ENCODE measurements at places on chromosomes 11 and 22. TPM values are rescaled to one million over a fixed set of nuclear protein-coding genes. Genes with fewer than 3 reads are reported as not detected.

GRCh38 chr11:69702769-69703452 is 911 bp downstream of the FGF19 start:
- H3K36me3 ChIP-seq = no peaks in the 10 kb centered on the region
- no peak for DNase-seq
- peaks cover 16% of the 10 kb centered on the region for H3K4me1 ChIP-seq
- H3K27ac ChIP-seq = no peak overlapping the region
- no peak overlapping the region for H3K4me3 ChIP-seq

- no peaks in the 10 kb centered on the region for H3K27me3 ChIP-seq
- H3K4me3 ChIP-seq = peak overlapping the region; percentile 78
- H3K27ac ChIP-seq = peak overlapping the region; percentile 92
- H3K4me1 ChIP-seq = peaks cover 24% of the 10 kb centered on the region
Observed at GRCh38 chr11:10302359-10302743, 2.5 kb upstream of the ADM start.

DNA sequence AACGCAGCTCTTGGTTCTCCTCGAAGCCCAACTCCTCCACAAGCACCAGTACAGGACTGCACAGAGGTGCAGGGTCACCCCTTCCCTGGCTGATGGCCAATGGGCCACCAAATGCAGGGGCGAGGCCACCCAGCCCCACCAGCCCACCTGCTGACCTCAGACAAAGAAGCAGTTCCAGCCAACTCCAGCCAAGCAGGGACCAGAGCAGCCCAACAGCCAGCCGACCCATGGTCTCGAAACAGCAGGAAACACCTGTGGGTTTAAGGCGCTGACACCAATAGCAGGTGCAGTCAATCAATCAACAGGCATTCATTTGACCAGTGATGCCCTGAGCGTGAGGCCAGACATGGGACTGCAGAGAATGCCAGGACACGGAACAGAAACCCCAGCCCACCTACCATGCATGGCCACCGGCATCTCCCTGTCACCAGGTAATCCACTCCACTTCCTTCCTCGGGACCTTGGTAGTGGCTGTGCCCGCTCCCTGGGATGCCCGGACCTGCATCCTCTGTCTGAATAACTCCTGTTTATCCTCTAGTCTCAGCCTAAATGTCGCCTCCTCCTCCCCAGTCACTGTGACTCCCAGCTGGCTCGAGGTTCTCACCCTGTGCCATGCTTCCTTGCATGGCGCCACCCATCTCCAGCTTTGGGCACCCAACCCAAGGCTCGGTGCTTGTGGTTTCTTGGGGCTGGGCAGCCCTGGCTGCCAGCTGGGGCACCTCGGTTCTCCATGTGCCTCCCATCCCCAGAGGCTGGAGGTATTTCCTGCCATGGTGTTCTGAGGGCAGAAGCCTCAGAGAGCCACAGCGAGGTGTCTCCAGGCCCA is 1475.4 kb downstream of the BRD1 start:
- DNase-seq = no peak
- H3K36me3 ChIP-seq = no peaks in the 10 kb centered on the region
- no peak overlapping the region for H3K27ac ChIP-seq
- H3K27me3 ChIP-seq = no peaks in the 10 kb centered on the region

GRCh38 chr11:59459916-59460315 is 3.2 kb downstream of the OR4D6 start:
- no peaks in the 10 kb centered on the region for H3K36me3 ChIP-seq
- no peaks in the 10 kb centered on the region for H3K4me1 ChIP-seq
- H3K4me3 ChIP-seq = no peak overlapping the region
- H3K27me3 ChIP-seq = no peaks in the 10 kb centered on the region
- DNase-seq = no peak

Gene MPPED2
- 0.79 TPM for total RNA-seq

- H3K27me3 ChIP-seq = no peaks in the 10 kb centered on the region
- no peak for DNase-seq
- H3K4me1 ChIP-seq = no peaks in the 10 kb centered on the region
- no peak overlapping the region for H3K27ac ChIP-seq
Observed at GRCh38 chr11:18768472-18768901, 23.1 kb downstream of the PTPN5 start.

GRCh38 chr11:130804306-130805076 is 111.8 kb downstream of the SNX19 start:
- no peaks in the 10 kb centered on the region for H3K27me3 ChIP-seq
- H3K4me3 ChIP-seq = no peak overlapping the region
- no peaks in the 10 kb centered on the region for H3K36me3 ChIP-seq
- DNase-seq = no peak
- H3K4me1 ChIP-seq = no peaks in the 10 kb centered on the region
- no peak overlapping the region for H3K27ac ChIP-seq

DNA sequence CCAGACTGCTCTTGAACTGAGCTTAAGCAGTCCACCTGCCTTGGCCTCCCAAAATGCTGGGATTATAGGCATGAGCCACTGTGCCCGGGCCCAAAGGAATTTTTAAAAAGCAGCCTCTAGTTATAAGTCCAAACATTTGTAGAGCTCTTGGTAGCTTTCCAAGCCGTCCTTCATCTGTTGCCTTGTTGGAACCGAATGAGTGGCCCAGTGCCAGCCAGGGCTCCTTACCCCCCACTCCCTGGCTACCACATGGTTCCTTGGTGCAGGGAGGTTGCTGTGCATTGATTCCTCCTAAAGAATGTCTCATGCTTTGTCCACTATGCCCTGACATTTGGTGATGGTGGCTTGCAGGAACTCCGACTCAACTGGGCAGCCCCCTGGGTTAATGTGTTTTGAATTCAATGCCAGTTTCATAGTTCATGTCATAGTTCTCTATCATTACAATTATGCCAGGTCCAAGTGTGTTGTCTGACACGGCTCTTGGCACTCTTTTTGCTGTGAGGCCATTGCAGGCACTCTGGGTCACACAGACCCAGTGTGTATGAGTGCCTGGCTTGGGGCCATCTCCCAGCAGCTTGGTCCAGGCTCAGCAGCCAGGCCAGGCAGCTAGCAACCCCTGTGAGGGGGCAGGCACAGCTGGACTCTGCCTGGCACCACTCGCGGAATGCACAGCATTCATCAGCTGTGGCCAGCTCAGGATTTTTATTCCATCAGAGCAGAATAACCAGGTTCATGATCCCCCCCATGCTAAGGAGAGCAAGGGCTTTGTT is 13.3 kb upstream of the MICALL1 start:
- peaks cover 16% of the 10 kb centered on the region for H3K36me3 ChIP-seq
- peak overlapping the region; percentile 88 for H3K27ac ChIP-seq
- no peak overlapping the region for H3K4me3 ChIP-seq
- DNase-seq = no peak

GRCh38 chr11:41405812-41406211 is 53.6 kb downstream of the LRRC4C start:
- no peak for DNase-seq
- no peaks in the 10 kb centered on the region for H3K36me3 ChIP-seq
- H3K27ac ChIP-seq = no peak overlapping the region
- H3K4me1 ChIP-seq = no peaks in the 10 kb centered on the region
- H3K4me3 ChIP-seq = no peak overlapping the region
- H3K27me3 ChIP-seq = no peaks in the 10 kb centered on the region

Gene CNGA4
- 0.38 TPM for total RNA-seq

DNA sequence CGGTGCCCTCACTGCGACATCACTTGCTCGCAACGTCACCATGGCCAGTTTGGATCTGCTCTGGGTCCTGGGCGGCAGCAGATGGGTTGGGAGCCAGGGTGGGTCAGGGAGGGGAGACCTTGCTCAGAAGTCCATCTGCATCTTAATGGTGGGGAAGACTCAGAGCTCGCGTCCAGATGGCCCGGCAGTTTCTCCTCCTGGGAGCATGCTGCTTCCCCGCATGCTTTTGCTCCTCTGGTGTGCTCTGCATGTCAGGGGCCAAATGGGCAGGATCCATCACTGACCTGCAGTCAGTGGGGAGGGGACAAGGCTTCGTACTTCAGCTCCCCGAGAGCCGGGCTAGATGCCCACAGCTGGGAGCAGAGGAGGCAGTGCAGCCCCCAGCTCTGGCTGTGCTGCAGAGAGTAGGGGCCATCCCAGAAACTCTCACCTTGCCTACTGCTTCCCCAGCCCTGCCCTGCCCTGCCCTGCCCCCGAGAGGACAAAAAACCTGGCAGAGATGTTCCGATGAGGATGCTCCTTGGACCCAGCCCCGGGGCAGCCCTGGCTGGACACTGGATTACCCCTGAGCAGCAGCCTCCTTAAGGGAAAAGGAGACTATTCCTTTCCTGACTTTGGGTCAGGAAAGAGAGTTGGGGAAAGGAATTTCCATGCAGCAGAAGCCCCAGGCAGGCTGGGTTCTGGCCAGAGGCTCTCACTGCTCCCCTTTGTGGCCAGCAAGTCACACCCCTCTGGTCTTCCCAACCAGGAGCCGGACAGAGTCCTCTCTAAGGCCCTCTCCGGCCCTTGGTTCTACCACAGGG is 149.9 kb downstream of the PKNOX2 start:
- no peak overlapping the region for H3K27ac ChIP-seq
- no peaks in the 10 kb centered on the region for H3K27me3 ChIP-seq
- no peak for DNase-seq
- no peaks in the 10 kb centered on the region for H3K36me3 ChIP-seq
- H3K4me1 ChIP-seq = peaks cover 21% of the 10 kb centered on the region
- H3K4me3 ChIP-seq = no peak overlapping the region

GRCh38 chr11:1854132-1854948 is 1.5 kb downstream of the LSP1 start:
- H3K4me3 ChIP-seq = peak overlapping the region; percentile 0
- peaks cover 7% of the 10 kb centered on the region for H3K4me1 ChIP-seq
- no peaks in the 10 kb centered on the region for H3K36me3 ChIP-seq
- no peaks in the 10 kb centered on the region for H3K27me3 ChIP-seq
- no peak for DNase-seq

- H3K4me3 ChIP-seq = no peak overlapping the region
- peak overlapping the region; percentile 41 for H3K27ac ChIP-seq
- H3K4me1 ChIP-seq = peaks cover 55% of the 10 kb centered on the region
- no peaks in the 10 kb centered on the region for H3K27me3 ChIP-seq
- H3K36me3 ChIP-seq = no peaks in the 10 kb centered on the region
Observed at GRCh38 chr11:36456156-36456555, 53.9 kb downstream of the TRAF6 start.

GRCh38 chr11:60972182-60973030 is 926 bp downstream of the CD6 start:
- H3K36me3 ChIP-seq = no peaks in the 10 kb centered on the region
- no peak for DNase-seq
- H3K4me3 ChIP-seq = peak overlapping the region; percentile 11
- no peaks in the 10 kb centered on the region for H3K27me3 ChIP-seq
- peak overlapping the region; percentile 45 for H3K27ac ChIP-seq

DNA sequence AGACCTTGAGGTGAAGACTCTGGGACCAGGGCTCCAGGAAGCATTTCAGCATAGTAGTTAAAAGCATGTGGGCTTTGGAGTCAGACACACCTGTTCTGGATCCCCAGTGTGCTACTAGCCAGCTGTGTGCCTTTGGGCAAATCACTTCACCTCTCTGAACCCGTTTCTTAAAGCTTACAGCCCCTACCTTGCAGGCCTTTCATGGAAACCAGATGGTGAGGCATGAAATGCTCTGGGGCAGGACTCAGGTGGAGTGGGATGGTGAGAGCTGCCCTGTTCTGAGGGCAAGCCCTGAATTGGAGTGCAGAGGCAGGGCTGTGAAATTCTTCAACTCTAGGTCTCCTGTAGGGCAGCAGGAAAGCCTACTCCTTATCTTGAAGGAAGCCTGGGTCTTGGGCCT is 10.5 kb downstream of the UCP2 start:
- H3K27ac ChIP-seq = no peak overlapping the region
- H3K36me3 ChIP-seq = no peaks in the 10 kb centered on the region
- no peak overlapping the region for H3K4me3 ChIP-seq
- H3K4me1 ChIP-seq = peaks cover 16% of the 10 kb centered on the region
- no peak for DNase-seq

GRCh38 chr22:19453718-19454117 is 6.2 kb upstream of the C22orf39 start:
- no peak overlapping the region for H3K4me3 ChIP-seq
- H3K27ac ChIP-seq = no peak overlapping the region
- peaks cover 36% of the 10 kb centered on the region for H3K36me3 ChIP-seq

- H3K27me3 ChIP-seq = no peaks in the 10 kb centered on the region
- no peaks in the 10 kb centered on the region for H3K36me3 ChIP-seq
- peak overlapping the region; percentile 90 for H3K27ac ChIP-seq
- no peak for DNase-seq
- H3K4me3 ChIP-seq = peak overlapping the region; percentile 22
Observed at GRCh38 chr22:32617903-32618302, 143.3 kb downstream of the FBXO7 start.

GRCh38 chr22:49629586-49630447 is 197.9 kb downstream of the BRD1 start:
- no peaks in the 10 kb centered on the region for H3K36me3 ChIP-seq
- no peaks in the 10 kb centered on the region for H3K27me3 ChIP-seq
- no peak overlapping the region for H3K4me3 ChIP-seq
- DNase-seq = no peak
- peaks cover 20% of the 10 kb centered on the region for H3K4me1 ChIP-seq

Gene OR9G4
- not detected for total RNA-seq

GRCh38 chr22:49753276-49753890 is 74.3 kb downstream of the BRD1 start:
- H3K4me3 ChIP-seq = no peak overlapping the region
- no peaks in the 10 kb centered on the region for H3K27me3 ChIP-seq
- no peaks in the 10 kb centered on the region for H3K4me1 ChIP-seq
- H3K27ac ChIP-seq = no peak overlapping the region
- no peak for DNase-seq

GRCh38 chr22:25119609-25120008 is 80.0 kb upstream of the CRYBB3 start:
- no peak overlapping the region for H3K4me3 ChIP-seq
- no peak for DNase-seq
- no peaks in the 10 kb centered on the region for H3K36me3 ChIP-seq
- peak overlapping the region; percentile 86 for H3K27ac ChIP-seq

Gene CRACR2B
- 5.7 TPM for total RNA-seq
